GM12864 (cell line): ENCODE measurements at places on chromosomes 12 and 14.

- no peak for DNase-seq
Observed at GRCh38 chr12:124505001-124505818, 62.2 kb downstream of the NCOR2 start.

GRCh38 chr12:57368349-57369095 is 62.3 kb downstream of the R3HDM2 start:
- no peak for DNase-seq

GRCh38 chr12:92278378-92278828 is 132.8 kb upstream of the BTG1 start:
- DNase-seq: no peak

DNA sequence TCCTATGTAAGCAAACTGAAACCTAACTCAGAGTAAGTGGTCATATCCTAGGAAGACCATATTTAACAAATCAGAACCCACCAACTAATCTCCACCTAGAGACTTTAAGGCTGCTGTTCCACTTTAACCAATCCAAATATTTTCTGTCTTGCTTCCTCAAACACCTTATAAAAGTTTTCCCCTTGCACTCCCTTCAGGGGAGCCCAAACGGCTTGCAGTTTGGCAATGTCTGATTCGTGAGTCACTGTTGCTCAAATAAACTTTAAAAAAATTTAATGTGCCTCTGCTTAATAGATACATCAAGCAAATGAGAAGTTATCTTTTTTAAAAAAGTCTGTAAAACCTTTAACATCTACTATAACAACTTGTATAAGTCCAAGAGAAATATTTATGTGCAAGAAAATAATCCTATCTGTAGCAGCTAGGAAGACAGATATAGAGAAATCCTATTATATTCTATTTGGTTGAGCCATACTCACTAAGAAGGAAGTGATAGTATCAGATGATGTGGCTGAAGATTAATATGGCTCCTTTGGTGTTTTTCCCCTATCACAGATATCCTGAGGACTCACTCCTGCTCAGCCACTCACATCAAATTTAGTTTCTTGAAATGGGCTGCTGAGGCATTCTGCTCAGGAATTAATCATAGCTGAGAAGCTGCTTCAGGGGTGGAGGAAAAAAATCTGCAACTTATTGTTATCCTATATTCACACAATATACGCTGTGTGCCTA is 65.1 kb upstream of the DUSP6 start:
- DNase-seq: no peak

DNA sequence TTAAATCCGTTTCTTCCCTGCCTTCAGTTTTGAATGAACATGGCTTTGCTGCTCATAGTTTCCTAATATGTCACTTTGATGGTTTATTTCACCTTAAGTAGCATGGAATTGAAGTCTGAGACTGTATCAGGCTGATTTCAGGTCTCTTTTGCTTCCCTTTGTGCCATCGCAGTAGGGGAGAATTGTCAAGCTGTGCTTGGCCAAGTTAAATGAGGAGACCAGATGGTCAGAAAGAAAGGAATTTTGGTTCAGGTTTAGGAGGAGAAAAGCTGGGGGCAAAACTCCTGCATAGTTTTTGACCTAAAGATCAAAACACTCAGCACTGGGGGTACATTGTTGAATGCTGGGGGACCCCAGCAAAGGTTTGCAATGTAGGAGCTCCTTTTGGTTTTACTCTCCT is 398.4 kb downstream of the NUAK1 start:
- no peak for DNase-seq
